NCI-H2081 treated with DMSO at 0.1 percent for 48 hours (cell line): ENCODE measurements at places on chromosomes 6 and 20.

DNA sequence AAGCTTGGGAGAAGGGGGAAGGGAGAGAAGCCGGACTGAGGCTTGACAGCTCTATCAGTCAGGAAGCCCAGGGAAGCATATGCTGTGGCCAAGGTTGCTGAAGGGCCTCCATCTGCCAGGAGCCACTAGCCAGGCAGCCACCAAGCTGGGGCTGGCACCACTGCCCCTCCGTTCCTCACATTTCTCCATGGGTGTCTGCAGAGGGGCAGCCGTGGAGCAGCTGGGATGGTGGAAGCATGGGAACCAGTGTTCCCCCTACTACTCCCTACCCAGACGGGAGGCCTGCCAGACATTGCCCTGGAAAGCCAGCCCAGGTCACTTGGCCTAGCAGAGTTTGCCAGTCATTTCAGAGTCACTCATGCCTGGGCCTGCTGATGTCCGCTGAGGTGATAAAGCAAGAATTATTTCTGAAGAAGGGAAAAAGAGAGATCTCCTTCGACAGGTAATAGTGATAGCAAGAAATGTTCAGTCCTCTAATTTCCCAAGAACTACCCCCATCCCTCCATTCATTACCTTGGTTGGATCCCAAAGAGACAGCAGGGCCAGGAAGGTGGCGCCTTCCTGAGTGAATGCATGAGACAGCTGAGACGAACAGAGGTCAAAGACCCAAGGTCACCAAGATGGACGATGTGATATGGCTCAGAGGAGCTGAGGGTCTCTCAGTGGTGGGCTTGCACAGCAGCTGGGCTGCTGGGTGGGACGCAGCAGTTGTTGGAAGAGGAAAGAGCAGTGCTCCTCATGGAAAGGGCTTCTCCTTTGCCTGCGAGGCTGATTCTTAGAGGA lies 21.9 kb downstream of the SNPH start:
- no peak for DNase-seq

- DNase-seq: no peak
Observed at GRCh38 chr20:47113362-47114109, 218.9 kb downstream of the EYA2 start.

GRCh38 chr6:134537146-134537555 lies 219.2 kb upstream of the SGK1 start:
- no peak for DNase-seq

- DNase-seq: no peak
Observed at GRCh38 chr6:159121486-159121885, 47.7 kb upstream of the FNDC1 start.

DNA sequence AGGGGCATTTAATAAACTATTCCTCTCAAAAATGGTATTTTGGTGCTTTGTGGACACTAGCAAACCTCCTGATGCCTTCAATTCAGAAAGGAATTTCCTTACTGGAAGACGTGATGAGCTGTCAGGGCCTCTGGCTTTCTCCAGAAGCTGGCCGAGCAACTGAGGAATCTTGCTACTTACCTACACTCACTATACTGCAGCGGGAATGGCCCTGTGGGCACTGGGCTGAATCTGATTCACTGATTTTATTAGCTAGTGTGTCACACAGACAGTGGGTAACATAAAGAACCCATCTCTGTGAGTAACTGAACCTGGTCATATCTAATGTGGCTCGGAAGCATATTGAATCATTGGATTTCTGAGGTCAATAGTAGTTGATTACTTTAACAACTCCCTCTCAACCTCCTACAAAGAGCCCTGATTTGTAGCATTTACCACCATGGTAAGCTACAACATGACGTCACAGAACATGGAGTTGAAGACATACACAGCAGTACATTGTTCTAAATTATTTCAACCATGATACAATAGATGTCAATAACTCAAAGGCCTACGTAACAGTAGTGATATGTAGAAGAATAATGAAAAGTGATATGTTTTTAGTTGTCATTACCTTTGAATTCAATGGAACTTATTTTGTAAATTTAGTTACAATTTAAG lies 232.1 kb downstream of the SYNE1 start:
- no peak for DNase-seq

DNA sequence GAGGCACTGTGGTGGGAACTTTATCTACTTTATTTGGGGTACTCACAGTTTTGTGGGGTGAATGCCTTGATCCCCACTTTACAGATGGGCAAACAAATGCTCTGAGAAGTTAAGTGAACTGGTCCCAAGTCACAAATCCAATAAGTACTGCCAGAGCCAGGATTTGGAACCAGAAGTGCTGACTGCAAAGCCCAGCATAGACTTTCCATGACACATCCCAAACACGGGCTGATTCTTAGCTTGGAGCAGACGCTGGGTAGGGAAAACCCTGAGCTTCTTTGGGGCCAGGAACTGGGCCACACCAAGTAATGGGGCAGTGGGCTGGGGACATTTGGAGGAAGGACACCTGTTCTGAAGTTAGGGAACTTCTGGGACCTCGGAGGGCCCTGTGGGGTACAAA lies 20.3 kb downstream of the RIN2 start:
- no peak for DNase-seq
